Femur (tissue), 1 donor: ENCODE measurements at places on chromosomes 7 and 10.

- DNase-seq: no peak
Measured at GRCh38 chr7:92034116-92034515, 93.5 kb downstream of the AKAP9 start.

GRCh38 chr7:999149-999879 is 16.3 kb downstream of the CYP2W1 start:
- DNase-seq: no peak

GRCh38 chr7:86768967-86769760 is 125.5 kb downstream of the GRM3 start:
- no peak for DNase-seq

- no peak for DNase-seq
Measured at GRCh38 chr7:4143511-4144171, 538.5 kb upstream of the FOXK1 start.

DNA sequence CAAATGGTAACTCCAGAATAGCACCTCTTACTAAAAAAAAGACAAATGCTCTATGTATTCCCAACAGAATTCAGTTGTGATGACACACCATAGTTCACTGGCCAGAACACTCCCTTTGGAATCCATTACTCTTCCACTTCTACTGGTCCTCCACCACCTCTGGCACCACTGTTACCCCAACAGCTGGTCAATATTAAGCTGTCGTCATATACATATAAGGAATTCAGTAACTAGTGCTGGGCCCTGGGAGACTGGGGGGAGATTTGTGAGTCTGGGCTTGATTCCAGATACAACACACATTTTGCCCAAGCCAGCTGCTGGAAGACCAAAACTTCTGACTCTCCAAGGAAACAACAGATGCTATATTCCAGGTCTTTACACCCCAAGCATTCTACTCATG is 26.0 kb upstream of the ITGA8 start:
- peak; percentile 83 for DNase-seq

- DNase-seq: no peak
Measured at GRCh38 chr7:135584362-135585353, 26.9 kb downstream of the NUP205 start.

DNA sequence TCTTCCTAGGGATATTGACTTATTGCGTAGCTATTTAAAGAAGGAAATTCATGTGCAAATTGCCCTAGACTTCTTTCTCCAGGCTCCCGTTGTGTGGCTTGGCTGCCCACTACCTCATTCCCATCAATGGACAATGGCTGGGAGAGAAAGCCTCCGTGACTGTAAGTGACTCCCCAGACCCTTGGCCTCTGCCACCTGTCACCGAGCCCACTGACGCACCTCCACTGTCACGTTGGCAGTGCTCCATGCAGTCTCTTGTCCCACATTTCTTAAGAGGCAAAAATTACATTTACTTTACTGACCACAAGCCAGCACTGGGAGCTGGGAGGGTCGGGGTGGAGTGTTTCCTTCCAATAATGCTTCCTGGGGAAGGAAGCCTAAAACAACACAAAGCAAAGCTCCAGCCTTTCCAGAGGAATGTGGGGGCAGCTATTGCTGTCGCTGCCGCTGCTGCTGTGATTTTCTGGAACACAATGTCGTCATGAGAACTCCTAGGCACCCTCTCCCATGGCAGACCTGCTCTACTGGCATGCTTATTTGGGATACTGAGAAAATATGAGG is 89.7 kb upstream of the STEAP1B start:
- DNase-seq: peak; percentile 84
